ENCODE measurements at places on chromosomes 11 and 22.

- DNase-seq, result no peak
These were observed 446.2 kb downstream of the INSC start for GRCh38 chr11:15560689-15561467.

- peak; percentile 29 for DNase-seq
These were observed 195.8 kb downstream of the HIPK3 start for GRCh38 chr11:33452836-33453624.

DNA sequence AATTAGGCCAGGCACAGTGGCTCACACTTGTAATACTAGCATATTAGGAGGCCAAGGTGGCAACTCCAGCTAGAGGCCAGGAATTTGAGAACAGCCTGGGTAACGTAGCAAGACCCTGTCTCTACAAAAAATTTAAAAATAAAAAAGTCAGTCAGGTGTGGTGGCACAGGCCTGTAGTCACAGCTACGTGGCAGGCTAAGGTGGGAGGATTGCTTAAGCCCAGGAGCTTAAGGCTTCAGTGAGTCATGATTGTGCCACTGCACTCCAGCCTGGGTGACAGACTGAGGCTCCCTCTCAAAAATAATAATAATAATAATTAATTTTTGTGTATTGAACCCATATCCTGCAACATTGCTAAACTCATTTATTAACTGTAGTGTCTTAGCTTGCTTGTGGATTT is 15.3 kb upstream of the TRIM29 start:
- DNase-seq, result no peak

DNA sequence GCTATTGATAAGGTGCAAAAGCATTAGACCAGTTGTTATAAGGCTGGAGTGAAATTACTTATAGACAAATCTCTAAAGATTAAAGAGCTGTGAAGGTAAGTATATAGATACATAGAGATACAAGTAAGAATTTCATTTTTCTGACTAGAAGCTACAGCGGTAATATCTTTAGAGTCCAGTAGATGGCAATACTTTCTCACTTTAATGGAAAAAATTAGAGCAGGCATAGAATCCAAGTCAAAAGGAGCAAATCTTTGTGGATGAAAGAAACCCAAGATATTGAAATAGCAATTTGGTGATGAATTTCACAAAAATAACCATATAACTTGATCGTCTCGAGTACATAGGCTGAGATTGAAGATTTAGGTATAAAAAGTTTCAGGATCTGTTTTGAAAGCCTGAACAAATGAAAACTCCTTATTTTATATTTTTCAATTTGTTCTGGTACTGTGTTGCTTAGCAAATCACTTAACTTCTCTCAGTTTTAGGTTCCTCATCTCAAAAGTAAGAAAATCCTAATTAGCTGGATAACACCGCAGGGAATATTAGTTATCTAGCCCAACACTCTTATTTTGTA is 81.9 kb downstream of the UVRAG start:
- DNase-seq, result peak; percentile 41

- no peak for DNase-seq
These were observed 24.8 kb upstream of the RCN1 start for GRCh38 chr11:32065865-32066629.

GRCh38 chr11:47631473-47631872 is 10.9 kb downstream of the MTCH2 start:
- no peak for DNase-seq

GRCh38 chr22:30325065-30325720 is 1.5 kb downstream of the TBC1D10A start:
- peak; percentile 40 for DNase-seq

DNA sequence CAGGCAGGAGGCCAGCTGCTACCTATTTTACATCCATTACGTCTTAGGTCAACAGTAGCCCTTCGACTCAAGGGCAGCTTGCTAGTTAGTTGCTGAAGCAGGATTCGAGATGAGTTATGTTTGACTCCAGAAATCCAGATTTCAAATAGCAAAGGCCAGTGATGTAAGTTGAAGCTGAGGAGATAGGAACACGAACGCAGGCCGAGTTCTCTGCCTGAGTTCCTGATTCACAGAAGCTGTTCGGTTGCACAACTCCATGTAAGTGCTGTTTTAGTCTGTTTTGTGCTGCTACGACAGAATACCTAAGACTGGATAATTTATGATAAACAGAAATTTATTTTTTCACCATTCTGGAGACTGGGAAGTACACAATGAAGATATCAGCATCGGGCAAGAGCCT is 111.2 kb downstream of the SLC1A2 start:
- no peak for DNase-seq

DNA sequence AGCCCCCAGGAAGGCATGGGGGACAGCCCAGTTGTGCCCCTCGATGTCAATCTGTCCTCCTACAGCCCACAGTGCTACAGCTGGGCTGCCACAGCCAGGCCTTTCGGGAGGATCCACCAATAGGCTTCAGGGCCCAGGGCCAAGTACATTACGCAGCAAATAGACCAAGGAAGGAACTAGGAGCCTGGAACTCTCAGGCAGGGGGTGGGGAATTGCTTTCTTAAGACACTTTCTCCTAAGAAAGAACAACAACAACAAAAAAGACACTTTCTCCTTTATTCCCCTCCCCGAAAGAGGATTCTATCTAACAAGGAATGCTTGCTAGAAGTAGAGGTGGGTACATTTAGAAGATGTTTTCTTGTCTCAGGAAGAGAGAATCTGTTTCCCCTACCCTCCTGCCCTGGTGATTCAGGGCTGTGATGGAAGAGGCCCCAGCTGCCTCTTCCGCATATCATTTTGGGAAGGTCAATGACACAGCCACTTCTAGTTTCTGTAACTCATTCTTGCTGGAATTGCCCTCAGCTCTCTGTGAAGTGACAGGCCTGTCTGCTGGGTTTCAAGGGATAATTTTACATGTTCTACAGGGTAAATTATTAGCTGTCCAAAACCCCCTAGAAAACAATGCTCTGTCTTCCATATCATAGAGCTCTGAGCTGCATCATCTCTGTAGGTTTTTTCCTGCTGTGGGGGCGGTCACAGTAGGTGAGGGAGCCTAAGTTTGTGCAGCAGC is 6.0 kb upstream of the MALAT1 start:
- no peak for DNase-seq

- no peak for DNase-seq
These were observed 16.8 kb downstream of the CUL5 start for GRCh38 chr11:108025387-108026080.

GRCh38 chr22:28674121-28674563 is 5.5 kb downstream of the TTC28 start:
- DNase-seq, result peak; percentile 41

GRCh38 chr11:15621565-15621964 is 506.8 kb downstream of the INSC start:
- DNase-seq, result no peak

- peak; percentile 95 for DNase-seq
These were observed 7.7 kb upstream of the PHRF1 start for GRCh38 chr11:568306-569157.

- DNase-seq, result no peak
These were observed 12.1 kb upstream of the BLID start for GRCh38 chr11:122128146-122128545.

GRCh38 chr11:90364527-90364926 is 141.7 kb upstream of the CHORDC1 start:
- DNase-seq, result no peak

- DNase-seq, result peak; percentile 78
These were observed 113.8 kb downstream of the NECTIN1 start for GRCh38 chr11:119615003-119615881.

- no peak for DNase-seq
These were observed 429.4 kb upstream of the B3GAT1 start for GRCh38 chr11:134841411-134841810.

DNA sequence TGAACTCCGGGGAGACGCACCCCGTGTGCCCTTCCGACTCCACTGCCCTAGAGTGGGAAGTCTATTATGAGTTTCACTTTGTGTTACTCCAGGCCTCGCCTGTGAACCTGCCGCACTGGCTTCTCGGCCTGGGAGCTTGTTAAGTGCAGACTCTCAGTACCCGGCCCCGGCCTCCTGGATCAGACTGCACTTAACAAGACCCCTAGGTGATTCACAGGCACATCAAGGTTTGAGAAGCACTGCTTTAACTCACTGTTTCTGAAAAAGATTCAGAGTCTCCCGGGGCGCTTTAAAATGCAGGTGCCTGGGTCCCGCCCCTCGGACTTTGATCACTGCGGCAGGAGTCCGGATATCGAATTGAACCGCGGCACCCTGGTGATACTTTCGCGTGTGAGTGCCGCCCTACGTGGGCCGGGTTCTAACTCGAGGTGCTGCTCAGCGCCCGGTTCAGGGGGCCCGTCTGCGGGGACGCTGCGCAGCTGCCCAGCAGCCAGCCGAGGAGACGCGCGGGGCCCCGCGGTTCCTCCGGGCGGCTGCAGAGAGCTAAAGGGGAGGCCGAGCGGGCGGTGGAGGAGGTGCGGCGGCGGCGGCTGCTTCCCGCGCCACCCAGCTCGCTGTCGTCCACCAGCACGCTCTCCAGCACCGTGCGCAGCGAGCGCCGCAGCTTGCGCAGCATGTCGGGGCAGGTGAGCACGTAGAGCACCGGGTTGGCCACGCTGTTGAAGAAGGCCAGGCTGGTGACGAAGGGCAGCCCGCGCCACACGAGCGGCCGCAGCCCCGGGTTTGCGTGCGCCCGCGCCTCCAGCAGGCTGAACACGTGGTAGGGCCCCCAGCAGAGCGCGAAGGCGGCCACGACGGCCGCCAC is 3.4 kb downstream of the PTGDR2 start:
- no peak for DNase-seq

DNA sequence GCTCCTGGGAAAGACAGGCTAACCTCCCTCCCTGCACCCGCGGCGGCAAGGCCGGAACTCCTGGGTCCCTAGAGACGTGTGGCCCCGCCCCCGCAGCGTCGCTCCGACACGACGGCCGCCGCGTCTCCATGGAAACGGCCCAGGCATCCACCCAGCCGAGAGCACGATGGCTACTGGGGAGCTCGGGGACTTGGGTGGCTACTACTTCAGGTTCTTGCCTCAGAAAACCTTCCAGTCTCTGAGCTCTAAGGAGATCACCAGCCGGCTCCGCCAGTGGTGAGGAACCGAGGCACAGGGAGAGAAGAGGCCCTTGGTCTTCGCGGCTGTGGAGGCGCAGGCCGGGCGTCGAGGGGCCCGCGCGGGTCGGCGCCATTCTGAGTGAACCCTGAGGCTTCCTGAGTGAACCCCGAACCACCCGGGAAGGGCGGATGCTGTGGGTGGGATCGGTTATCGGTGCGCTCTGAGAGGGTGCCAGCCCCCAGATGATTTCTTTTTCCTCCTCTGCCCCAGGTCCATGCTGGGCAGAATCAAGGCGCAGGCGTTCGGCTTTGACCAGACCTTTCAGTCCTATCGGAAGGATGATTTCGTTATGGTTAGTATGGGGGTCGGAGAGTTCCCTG is at the start of gene CFAP300:
CFAP300 (plus strand) TSS at position 133 of the 620 bp plus-strand sequence; CDS start at position 167, 34 bp downstream.
- peak; percentile 94 for DNase-seq

- no peak for DNase-seq
These were observed 80.3 kb upstream of the SLC22A12 start for GRCh38 chr11:64510759-64511158.

- DNase-seq, result no peak
These were observed 206.6 kb downstream of the GRIK4 start for GRCh38 chr11:120718171-120718570.

GRCh38 chr11:92979176-92979575 is 9.7 kb downstream of the MTNR1B start:
- no peak for DNase-seq

- no peak for DNase-seq
These were observed 9.2 kb upstream of the PHF21A start for GRCh38 chr11:46130286-46130940.

DNA sequence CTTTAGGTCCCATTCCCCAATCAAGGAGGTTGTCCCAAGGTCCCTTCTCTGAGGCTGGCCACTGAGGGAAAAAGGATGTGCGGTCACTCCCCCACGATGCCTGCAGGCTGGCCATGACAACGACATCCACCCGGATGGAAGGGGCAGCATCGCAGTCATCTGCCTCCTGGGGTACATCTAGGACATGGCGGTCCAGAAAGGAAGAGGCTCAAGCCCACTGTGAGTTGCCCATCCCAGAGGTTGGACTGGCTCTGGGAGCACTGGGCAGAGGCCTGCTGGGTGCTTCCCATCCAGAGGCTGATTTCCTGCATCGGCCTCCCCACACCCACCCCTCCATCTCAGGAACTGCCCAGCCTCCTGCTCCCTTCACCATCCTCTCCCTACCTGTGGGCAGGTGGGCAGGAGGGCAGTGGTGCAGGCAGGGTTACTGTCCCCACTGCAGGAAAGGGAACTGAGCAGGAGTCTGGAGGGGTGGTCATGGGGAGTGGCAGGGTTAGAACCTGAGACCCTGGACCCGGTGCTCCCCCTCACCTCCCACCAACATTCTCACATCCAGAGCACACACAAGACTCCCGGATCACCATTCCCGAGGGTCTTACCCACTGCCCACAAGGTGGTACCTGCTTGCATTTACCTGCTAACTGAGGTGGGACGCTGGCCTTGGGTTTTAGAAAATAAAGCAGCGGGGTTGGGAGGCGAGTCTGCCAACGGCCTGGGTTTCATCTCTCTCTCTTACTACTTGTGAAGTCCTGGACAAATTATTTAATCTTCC is 4.4 kb downstream of the RCE1 start:
- DNase-seq, result no peak

- no peak for DNase-seq
These were observed 29.2 kb upstream of the PPARA start for GRCh38 chr22:46121079-46121478.

DNA sequence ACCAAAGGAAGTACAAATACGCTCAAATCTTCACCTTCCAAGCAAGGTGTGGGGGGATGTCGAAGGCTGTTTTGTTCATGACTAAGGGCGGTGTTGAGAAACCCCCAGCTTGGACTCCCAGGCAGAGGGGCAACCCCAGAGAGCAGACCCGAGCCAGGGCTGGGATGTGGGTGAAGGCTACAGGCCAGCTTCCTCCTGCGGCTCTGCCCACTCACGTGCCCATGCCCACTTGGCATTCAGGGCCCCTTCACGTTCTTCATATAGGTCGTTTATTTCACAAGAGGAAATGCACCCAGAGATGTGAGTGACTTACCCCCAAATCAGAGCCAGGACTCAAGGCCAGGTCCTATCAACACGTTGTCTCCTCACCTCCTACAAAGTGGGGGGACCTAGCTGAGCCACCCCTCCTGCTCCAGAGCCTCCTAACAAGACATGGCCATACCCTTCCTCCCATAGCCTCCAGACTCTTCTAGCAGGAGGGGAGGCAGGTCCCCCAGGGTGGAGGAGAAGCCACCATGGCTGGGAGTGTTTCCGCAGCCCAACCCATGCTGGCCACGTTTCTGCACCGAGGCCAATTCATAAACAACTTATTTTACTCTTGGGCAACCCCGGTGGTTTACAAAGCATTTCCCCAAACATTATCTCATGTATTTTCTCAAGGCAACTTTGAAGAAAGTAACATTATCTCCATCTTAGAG is 22.0 kb downstream of the TMEM184B start:
- DNase-seq, result no peak

- no peak for DNase-seq
These were observed 347.9 kb downstream of the DLG2 start for GRCh38 chr11:85279267-85279666.

GRCh38 chr11:65288706-65289536 is 25.7 kb upstream of the CDC42EP2 start:
- DNase-seq, result no peak

DNA sequence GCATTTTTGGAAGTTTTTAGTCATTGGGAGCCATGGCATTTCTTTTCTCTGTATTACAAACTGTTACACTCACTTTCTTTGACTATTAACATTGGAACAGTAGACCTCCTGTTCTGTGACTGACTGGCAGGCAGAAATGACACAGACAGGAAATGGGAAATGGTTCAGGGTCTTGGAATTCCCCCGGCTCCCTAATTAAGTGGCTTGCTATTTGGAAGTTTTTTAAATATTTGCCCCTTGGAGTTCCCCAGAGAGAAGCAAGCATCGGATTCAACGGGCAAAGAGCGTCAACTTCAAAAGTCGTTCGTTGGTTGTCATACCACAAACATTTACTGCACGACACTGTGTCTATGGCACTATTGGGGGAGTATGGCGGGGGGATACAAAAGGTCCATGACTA is 1.1 kb upstream of the BIRC2 start:
- peak; percentile 56 for DNase-seq
